ENCODE measurements at places on chromosomes 5 and 9. TPM values are rescaled to one million over a fixed set of nuclear protein-coding genes. Genes with fewer than 3 reads are reported as not detected.

LVRN gene
- total RNA-seq: 0.07 TPM

CA9 gene
- total RNA-seq: 0.14 TPM

SPATA31D4 gene
- total RNA-seq: not detected

NR6A1 gene
- 1.2 TPM for total RNA-seq

C6 gene
- total RNA-seq: not detected

CKMT2 gene
- not detected for total RNA-seq

LCP2 gene
- total RNA-seq: 1.2 TPM

SHOC1 gene
- not detected for total RNA-seq

NOXA1 gene
- total RNA-seq: 0.29 TPM

ARSI gene
- total RNA-seq: not detected

TMEM232 gene
- 0.80 TPM for total RNA-seq

ORM1 gene
- not detected for total RNA-seq

MARCOL gene
- not detected for total RNA-seq

N4BP3 gene
- total RNA-seq: 16.0 TPM

DBH gene
- total RNA-seq: not detected

SLC23A1 gene
- total RNA-seq: not detected

SMIM33 gene
- 0.13 TPM for total RNA-seq

TIFAB gene
- total RNA-seq: not detected

PCDHGA11 gene
- total RNA-seq: 12.5 TPM

SPATA31E1 gene
- not detected for total RNA-seq

OTP gene
- total RNA-seq: not detected

SPATA6L gene
- 1.8 TPM for total RNA-seq

CDH9 gene
- not detected for total RNA-seq

CYSTM1 gene
- 25.1 TPM for total RNA-seq

ANAPC2 gene
- 31.2 TPM for total RNA-seq

CDO1 gene
- total RNA-seq: 3.5 TPM

HTR4 gene
- 0.07 TPM for total RNA-seq

KCNIP1 gene
- total RNA-seq: not detected

PHF24 gene
- not detected for total RNA-seq

CDH6 gene
- 0.13 TPM for total RNA-seq

F2RL2 gene
- total RNA-seq: 0.80 TPM

CDX1 gene
- total RNA-seq: not detected

CEL gene
- 0.14 TPM for total RNA-seq

FBXL7 gene
- 14.4 TPM for total RNA-seq

HAVCR1 gene
- not detected for total RNA-seq

ZNG1E gene
- total RNA-seq: 53.5 TPM

GRAMD2B gene
- total RNA-seq: 3.4 TPM

RASEF gene
- under 0.01 TPM for total RNA-seq

SUSD3 gene
- 0.13 TPM for total RNA-seq

CDH10 gene
- under 0.01 TPM for total RNA-seq

GPX8 gene
- total RNA-seq: 101 TPM

PCDHGB5 gene
- 13.4 TPM for total RNA-seq

PCDHB5 gene
- 0.40 TPM for total RNA-seq

POU5F2 gene
- 3.9 TPM for total RNA-seq

PTGS1 gene
- 39.4 TPM for total RNA-seq

INSL4 gene
- not detected for total RNA-seq

HK3 gene
- total RNA-seq: not detected

SAXO1 gene
- total RNA-seq: not detected

RACK1 gene
- total RNA-seq: 3,694 TPM

CWC27 gene
- total RNA-seq: 25.6 TPM

KCNN2 gene
- 0.36 TPM for total RNA-seq

PTPRD gene
- total RNA-seq: 1.6 TPM

INSL6 gene
- not detected for total RNA-seq

CTSV gene
- 1.2 TPM for total RNA-seq

SLC34A1 gene
- total RNA-seq: not detected

SLC27A4 gene
- total RNA-seq: 33.7 TPM

MAMDC2 gene
- 20.5 TPM for total RNA-seq

IL3 gene
- total RNA-seq: not detected

SH3TC2 gene
- 9.0 TPM for total RNA-seq
